ENCODE measurements at places on chromosomes 3 and 15.

DNA sequence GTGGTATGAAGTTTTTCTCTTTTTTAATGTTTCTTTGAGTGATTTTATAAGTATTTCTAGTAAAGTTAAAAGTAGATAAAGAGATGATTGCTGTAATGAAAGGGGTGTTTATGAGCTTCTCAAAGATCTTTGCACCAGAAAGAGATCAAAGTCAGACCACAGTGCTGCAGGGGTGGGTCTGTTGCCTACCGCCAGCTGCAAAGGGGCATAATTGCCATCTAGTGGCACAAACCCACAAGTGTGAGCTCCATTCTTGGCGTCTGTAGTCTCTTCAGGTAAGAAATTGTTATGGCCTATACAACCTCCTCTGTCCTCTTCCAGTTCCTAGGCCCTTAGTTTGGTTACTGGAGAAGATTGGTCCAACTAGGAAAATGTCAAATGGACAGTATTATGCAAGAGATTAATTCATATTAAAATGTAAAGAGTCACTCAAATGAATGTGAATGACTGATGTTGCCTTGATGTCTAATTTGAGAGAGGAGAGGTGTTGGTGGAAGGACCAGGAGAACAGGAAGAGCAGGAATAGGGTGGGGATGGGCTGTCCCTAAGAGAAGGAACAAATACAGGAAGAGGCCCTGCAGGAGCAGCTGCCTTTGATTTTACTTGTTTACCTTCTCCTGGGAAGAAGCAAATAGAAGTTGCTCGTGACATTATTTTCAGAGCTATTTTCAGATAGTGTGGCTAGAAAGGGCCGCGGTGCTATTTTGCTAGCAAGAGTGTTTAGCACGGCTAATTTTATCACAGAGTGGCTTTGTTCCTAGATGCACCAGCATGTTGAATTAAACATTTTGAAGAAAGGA lies 53.0 kb upstream of the GSK3B start:
- peak; percentile 7 for DNase-seq

- no peak for DNase-seq
Measured at GRCh38 chr3:187252311-187252710, 39.2 kb downstream of the MASP1 start.

GRCh38 chr3:52896613-52897012 lies 735 bp downstream of the STIMATE start:
- no peak for DNase-seq

GRCh38 chr15:65862682-65863081 lies 6.6 kb upstream of the RAB11A start:
- peak; percentile 61 for DNase-seq

- peak; percentile 67 for DNase-seq
Measured at GRCh38 chr15:89129123-89129815, 41.0 kb downstream of the ABHD2 start.

DNA sequence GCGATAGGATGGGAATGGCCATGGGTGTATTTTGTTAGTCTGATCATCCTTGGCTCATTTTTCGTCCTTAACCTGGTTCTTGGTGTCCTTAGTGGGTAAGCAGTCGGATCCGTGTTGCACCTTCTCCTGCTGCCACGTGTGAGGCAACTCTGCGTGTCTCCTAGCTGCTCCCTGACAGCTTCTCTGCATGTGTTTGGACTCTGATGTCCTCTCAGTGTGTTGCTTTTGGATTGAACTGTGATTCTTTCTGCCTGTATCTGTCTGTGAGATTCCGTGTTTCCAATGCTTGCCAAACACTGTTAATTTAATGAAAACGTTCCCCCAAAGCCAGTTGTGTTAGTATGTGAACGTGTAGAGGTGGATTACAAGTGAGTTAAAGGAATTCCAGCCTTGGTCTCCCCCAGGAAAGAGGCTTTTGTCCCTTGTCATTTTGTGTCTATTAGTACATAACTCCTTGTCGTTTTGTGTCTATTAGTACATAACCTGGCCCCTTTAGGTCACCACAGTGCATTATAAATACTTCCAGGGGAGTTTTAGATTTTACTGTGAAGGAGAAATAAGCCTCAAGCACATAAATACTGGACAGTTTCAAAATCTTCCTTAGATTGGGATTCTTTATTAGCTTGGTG lies 172.4 kb downstream of the CHDH start:
- no peak for DNase-seq

- DNase-seq, result no peak
Measured at GRCh38 chr3:97815149-97815917, 6.5 kb upstream of the CRYBG3 start.

GRCh38 chr3:69087030-69087791 lies 2.5 kb downstream of the ARL6IP5 start:
- DNase-seq, result no peak

GRCh38 chr3:14845180-14845579 lies 26.4 kb downstream of the FGD5 start:
- no peak for DNase-seq

- DNase-seq, result no peak
Measured at GRCh38 chr3:122268257-122269024, 56.6 kb upstream of the CSTA start.

- no peak for DNase-seq
Measured at GRCh38 chr15:58602823-58603222, 146.7 kb downstream of the ADAM10 start.

DNA sequence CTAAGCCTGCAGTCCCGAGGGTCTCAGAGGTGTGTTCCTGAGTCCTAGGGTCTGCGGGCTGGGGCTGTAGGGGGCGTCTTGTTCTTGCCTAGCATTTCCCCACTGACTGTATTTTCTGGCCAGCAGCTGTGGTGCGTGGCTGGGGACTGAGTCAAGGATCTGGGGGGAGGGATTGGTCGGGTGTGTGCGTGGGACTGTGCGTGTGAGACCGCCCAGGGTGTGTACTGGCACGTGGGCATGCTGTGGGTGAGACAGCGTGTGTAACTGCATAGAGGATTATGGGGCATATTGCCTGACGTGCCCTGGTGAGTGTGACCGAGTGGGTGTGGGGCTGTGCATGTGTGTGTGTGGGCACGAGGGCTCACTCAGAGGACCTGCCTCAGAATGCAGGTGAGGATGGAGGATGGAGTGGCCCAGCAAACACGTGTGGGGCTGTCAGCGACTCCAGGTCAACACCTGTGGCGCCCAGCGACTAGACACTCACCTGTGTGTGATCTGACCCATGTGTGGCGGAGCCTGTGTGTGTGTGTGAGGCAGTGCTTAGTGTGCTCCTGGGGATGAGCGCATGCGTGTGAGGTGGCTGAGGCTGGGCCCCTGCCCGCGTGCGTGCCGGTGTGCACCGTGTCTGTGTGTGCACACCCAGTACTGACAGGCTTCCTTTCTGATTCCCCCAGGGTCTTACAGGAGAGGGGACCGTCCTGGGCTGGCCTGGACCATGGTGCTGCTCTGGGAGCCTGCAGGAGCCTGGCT lies 20.9 kb downstream of the FBLN2 start:
- DNase-seq, result no peak

- DNase-seq, result no peak
Measured at GRCh38 chr3:121794264-121794983, 40.4 kb downstream of the IQCB1 start.

GRCh38 chr3:151562891-151563290 lies 102.0 kb upstream of the IGSF10 start:
- no peak for DNase-seq
